A549 treated with dexamethasone at 1 μM for 4 hours (cell line): ENCODE measurements at places on chromosomes 7 and 10. TPM values are rescaled to one million over a fixed set of nuclear protein-coding genes. Genes with fewer than 3 reads are reported as not detected.

The SNX10 gene
- total RNA-seq: 3.6 to 5.0 TPM (median 4.1 TPM) in 5 replicates

The SPDYE9 gene
- total RNA-seq: not detected in 5 replicates

The ZDHHC4 gene
- total RNA-seq: 45.2 to 49.0 TPM (median 47.6 TPM) in 5 replicates

The ZC3HAV1L gene
- total RNA-seq: 4.2 to 10.5 TPM (median 8.9 TPM) in 5 replicates

The SLC39A12 gene
- not detected in 5 replicates for total RNA-seq

The STK17A gene
- total RNA-seq: 21.7 to 24.5 TPM (median 23.5 TPM) in 5 replicates

The CALHM1 gene
- not detected in 5 replicates for total RNA-seq

The ADIRF gene
- total RNA-seq: 0.14 TPM in 1 of 5 replicates, not detected in the others

The ATP6V0A4 gene
- 0.20 to 0.27 TPM (median 0.27 TPM) in 5 replicates for total RNA-seq

The KLF14 gene
- 0.02 to 0.05 TPM in 2 of 5 replicates, not detected in the others for total RNA-seq

The MSMB gene
- 0.46 TPM in 1 of 5 replicates, not detected in the others for total RNA-seq

The PIP gene
- total RNA-seq: 0.19 to 0.32 TPM (median 0.23 TPM) in 3 of 5 replicates, not detected in the others

The ITPRIP gene
- 49.0 to 73.5 TPM (median 70.3 TPM) in 5 replicates for total RNA-seq

The VSTM4 gene
- total RNA-seq: 0.24 to 0.42 TPM (median 0.35 TPM) in 5 replicates

The PHKG1 gene
- total RNA-seq: 0.39 to 0.77 TPM (median 0.54 TPM) in 5 replicates

The FANK1 gene
- 1.9 to 3.2 TPM (median 2.4 TPM) in 5 replicates for total RNA-seq

The SYT15B gene
- 2.2 to 3.9 TPM (median 3.5 TPM) in 5 replicates for total RNA-seq

The GPR37 gene
- 0.54 to 0.66 TPM (median 0.59 TPM) in 5 replicates for total RNA-seq

The MRLN gene
- total RNA-seq: not detected in 5 replicates

The MYO3A gene
- not detected in 5 replicates for total RNA-seq

The VGF gene
- 9.7 to 28.7 TPM (median 20.3 TPM) in 5 replicates for total RNA-seq

The MMD2 gene
- not detected in 5 replicates for total RNA-seq

The CCDC3 gene
- total RNA-seq: 0.71 to 1.4 TPM (median 1.1 TPM) in 5 replicates

The CYP2C19 gene
- 0.11 TPM in 1 of 5 replicates, not detected in the others for total RNA-seq

The CLRN3 gene
- total RNA-seq: 0.07 TPM in 1 of 5 replicates, not detected in the others

The MYL10 gene
- total RNA-seq: not detected in 5 replicates

The FZD8 gene
- total RNA-seq: 3.0 to 5.3 TPM (median 4.2 TPM) in 5 replicates

The NODAL gene
- 0.05 TPM in 1 of 5 replicates, not detected in the others for total RNA-seq

The PAX4 gene
- total RNA-seq: not detected in 5 replicates

The CLCN1 gene
- 0.03 to 0.06 TPM (median 0.05 TPM) in 3 of 5 replicates, not detected in the others for total RNA-seq

The SLC16A9 gene
- total RNA-seq: 0.07 to 0.16 TPM (median 0.08 TPM) in 5 replicates

The NPFFR1 gene
- total RNA-seq: 0.01 to 0.02 TPM (median 0.01 TPM) in 4 of 5 replicates, not detected in the other

The TMEM196 gene
- total RNA-seq: not detected in 5 replicates

The SPRN gene
- 0.30 to 0.41 TPM (median 0.33 TPM) in 5 replicates for total RNA-seq

The PPIF gene
- 120 to 153 TPM (median 122 TPM) in 5 replicates for total RNA-seq

The MET gene
- total RNA-seq: 68.4 to 99.2 TPM (median 83.8 TPM) in 5 replicates
